NCI-H1930 (cell line): ENCODE measurements at places on chromosomes 3 and 15.

- no peak for DNase-seq
These were observed 61.2 kb upstream of the DNAJC19 start for GRCh38 chr3:181050738-181051137.

- no peak for DNase-seq
These were observed 148.8 kb downstream of the SCAPER start for GRCh38 chr15:76756381-76756780.

DNA sequence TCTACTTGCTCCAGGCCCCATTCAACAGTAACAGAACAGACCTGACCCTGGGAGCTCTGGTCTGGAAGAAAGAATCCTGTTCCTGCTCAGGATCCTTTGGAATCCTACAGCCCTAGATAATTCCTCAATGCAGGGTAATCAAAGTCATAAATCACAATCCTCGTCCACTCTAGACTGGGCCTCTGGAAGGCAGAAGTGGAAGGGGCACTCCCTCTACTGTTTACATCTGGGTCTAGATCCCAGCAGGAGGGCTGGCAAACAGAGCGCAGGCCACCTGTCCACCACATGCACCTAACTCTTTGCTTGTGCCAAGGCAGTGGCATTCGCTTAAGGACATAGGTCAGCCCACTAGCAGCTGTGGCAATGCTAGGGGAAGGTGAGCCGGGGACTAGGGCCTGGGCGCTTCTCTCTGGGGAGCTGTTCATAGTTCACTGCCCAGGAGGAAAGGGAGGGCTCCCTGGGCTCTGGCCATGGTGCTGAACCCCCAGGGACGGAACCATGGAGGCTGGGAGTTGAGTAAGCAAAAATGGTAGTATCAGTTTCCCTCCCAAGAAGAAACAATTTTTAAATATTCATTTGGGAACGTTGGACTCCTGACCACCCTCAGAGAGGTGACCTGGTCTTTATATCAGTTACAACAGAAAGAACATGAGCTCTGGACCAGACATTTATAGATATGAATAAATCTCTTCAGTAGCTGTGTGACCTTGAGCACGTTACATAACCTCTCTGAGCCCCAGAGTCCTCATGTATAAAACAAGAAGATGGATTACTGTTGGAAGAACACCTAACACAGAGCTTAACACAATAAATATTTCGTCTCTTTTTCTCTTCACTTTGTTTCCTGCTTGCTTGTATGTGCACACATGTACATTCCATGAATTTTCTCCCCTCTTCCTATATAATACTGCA, 90.2 kb downstream of the NTRK3 start:
- DNase-seq, result no peak

- no peak for DNase-seq
These were observed 11.9 kb downstream of the DZIP1L start for GRCh38 chr3:138103466-138103865.

- DNase-seq, result no peak
These were observed 65.7 kb downstream of the SLC12A8 start for GRCh38 chr3:125146626-125147490.

- DNase-seq, result no peak
These were observed 485.2 kb upstream of the PROK2 start for GRCh38 chr3:72270072-72270681.

DNA sequence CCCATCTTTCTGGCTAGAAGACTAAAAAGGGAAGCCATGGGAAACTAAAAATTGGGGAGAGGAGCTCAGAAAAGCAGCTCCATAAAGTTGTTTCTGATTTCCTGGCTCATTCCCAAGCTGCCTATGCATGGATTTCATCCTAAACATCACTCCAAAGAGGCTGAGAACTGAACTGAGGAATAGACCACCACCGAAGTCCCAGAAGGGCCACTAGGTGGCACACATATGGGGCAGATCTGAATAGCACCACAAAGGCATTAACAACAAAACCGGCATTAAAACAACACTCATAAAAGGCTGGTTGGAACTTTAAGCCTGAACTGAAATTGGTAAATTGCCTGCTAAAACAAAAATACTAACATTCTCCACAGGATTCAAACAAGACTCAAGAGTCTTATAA, 106.3 kb downstream of the PLD1 start:
- no peak for DNase-seq

DNA sequence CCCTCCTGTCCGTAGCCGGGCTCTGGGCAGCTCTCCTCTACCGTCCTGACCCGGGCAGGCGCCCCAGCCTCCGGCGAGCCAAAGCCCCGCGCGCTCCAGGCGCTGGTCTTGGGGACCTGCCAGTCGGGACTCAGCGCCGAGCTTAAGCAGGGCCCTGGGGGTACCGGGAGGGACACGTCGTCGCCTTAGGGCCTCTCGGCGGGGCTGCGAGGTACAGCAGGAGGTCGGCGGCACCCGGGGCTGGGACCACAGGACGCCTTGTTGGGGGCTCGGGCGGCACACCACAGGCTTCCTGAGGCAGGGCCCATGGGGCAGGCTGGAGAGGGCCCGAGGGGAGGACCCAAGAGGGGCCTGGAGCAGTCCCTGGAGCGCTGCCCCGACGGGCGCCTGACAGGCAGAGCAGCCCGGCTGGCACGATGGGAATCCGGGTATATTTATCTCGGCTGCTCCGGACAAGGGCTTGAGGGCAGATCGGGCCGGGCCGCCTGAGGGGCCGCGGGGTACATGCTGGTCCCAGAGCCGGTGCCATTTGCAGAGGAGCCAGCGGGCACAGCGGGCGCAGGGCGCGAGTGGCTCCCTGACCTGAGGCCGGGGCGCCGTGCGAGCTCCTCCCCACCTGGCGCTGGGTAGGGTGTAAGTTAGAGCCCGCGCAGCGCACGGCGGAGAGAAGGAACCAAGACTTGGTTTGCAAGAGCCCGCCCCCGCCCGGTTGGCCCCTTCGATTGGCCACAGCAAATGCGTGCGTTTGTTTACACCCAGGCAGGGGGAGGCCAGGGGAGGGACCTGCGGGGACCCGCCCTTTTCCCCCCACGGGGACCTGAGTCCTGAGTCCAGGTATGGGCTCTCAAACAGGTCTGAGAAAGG, 574 bp downstream of the SLC38A3 start:
- DNase-seq, result no peak

DNA sequence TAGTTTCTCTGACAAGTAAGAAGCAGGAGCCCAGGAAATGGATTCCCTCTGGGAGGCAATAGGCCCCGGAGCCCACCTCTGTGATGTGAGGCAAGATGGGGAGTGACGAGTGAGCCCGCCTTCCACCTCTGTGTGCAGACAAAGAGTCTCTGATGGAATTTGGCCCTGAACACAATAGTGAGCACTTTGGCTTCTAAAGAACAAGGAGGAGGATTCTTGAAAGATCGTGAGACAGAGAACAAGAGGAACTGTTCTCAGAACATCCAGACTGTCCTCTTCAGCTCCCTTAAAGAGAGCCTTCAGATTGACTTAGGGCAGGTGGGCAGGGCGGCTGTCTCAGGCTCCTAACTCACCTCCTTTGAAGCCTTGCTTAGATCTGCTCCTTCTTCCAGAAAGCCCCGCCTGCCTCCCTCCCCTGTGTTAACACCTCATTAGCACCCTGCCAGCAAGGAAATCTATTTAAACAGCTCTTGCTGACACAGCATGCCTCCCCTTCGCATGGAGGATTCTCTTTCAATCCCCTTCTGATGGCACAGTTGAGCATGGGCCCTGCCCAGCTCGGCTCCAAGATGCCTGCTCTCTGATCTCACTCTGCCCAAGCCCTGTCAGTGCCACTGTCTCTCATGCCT, 430.3 kb downstream of the NTRK3 start:
- no peak for DNase-seq

GRCh38 chr3:121096953-121097352, 188.9 kb downstream of the STXBP5L start:
- no peak for DNase-seq

DNA sequence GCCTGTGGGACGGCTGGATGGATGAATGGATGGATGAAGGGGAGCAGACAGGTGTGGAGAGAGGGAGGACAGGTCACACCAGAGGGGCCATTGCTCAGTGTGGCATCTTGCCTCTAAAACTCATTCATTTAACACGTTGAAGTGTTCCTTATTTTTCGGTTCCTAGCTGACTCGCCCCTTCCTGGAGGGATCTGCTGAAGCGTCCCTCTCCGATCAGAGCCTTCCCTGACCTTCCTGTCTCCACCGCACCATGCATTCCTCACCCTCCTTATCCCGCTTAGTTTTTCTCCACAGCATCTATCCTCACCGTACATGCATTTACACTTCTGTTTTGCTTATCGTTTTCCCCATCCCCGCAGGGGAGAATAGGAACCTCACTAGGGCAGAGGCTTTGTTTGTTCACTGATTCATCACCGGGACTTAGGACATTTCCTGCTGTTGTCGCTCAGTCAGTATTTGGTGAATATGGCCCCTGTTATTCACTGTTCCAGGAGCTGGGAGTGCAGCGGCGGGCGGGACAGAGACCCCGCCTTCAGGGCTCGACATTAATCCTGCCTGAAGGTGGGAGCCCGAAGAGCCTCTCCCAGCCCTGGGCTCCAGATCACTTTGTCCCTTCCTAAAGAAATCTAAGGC, 32.0 kb downstream of the FOXL2 start:
- no peak for DNase-seq

DNA sequence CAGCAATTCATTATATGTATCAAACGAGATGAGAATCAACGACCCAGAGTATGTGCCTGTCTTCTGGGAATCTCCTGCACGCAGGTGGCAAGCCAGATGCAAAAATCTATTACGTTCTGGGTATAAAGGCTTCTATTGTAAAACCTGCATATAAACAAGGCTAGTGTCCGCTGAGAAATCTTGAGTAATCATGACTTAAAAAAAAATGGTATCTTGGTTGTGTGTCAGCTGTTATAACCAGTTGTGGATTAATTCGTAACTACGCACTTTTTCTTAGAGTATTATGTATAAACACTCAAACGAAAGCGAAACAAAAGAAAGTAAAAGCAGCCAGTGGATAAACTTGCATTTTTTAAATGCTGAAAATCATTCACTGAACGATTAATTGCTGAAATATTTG, 509.1 kb downstream of the RSL24D1 start:
- no peak for DNase-seq

GRCh38 chr15:26020871-26021270, 157.7 kb upstream of the ATP10A start:
- no peak for DNase-seq

DNA sequence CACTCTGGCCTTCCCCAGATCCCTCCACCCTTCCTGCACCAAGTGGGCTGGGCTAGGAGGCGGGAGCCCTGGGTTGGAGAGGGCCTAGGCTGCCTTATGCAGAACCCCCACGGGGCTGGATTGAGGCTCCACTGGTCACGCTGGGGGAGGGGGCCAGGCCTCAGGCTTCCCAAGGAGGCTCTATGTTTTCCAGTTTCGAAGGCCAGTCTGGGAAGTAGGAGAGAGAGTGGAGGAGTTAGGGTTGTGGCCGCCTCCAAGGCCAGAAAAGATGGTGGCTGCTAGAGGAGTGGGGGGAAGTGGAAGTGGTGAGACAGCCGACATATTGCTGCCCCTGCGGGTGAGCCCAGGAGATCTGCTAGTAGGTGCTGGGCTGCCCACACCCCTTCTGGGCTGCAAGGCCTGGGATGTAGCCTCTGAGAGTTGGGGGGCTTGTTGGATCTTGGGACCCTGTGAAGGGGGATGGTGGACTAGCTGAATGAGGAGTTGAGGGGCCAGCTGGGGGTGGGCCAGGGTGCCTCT, 1.2 kb downstream of the GNAI2 start:
- no peak for DNase-seq

DNA sequence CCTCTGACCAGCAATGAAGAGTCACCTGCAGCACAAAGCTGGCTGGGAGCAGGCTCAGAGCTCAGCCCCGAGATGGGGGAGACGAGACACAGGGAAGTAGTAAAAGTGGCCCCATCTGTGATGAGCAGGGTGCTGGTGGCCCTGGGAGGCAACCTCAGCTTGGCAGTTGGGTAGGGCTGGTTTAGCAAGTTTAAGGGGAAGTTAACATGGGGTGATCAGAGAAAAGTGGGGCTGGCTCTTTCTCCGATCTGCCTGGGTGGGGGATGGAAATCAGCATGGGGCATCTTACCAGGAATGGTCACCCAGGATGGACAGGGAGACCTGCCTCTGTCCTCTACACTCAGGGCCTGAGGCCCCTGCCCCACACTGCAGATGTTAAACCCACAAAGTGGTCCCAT, 29.9 kb upstream of the SFMBT1 start:
- no peak for DNase-seq

- no peak for DNase-seq
These were observed 19.6 kb downstream of the EIF1B start for GRCh38 chr3:40329071-40329470.

DNA sequence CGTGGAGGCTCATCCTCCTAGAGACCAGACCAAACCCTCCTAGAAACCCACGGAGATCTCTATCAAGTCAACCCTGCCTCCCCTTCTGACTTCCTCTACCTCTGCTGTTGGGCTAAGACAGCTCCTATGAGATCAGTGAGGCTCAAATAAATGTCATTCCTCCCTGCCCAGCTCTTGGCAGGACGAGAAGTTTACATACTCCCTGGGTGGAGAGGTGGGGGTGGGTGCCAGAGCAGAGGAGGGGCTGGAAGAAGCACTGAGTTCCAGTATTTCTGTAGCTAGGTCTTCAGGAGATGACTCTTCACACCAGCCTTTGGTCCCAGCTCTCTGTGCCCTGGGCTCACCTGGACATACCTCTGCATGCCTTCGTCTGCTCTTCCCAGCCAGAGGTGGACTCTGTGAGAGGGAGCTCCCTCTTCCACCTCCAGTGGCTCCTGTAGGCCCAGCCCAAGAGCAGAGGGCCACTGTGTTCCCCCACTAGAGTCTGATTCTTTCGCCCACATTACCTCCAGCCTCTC, 42.4 kb upstream of the TLE3 start:
- DNase-seq, result no peak

DNA sequence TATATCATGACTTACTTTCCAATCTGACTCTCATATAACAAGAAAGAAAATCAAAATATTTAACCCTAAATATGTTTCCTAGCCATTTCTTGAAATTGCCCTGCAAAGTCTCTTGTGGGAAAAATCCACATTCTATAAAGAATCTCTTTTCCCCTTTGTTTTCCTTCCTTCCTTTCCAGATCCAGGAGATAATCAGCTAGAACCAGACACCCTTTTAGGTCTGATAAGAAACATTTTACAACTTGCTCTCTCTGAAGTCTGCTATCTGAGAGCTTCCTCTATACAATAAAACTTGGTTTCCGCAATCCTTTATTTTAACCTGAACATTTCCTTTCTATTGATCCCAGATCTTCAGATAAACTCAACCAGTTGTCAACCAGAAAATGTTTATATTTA, 100.5 kb upstream of the RNU6-1 start:
- DNase-seq, result no peak

- DNase-seq, result no peak
These were observed 132.3 kb downstream of the KCNAB1 start for GRCh38 chr3:156252656-156253055.

- no peak for DNase-seq
These were observed 1074.8 kb upstream of the ALCAM start for GRCh38 chr3:104291878-104292277.

DNA sequence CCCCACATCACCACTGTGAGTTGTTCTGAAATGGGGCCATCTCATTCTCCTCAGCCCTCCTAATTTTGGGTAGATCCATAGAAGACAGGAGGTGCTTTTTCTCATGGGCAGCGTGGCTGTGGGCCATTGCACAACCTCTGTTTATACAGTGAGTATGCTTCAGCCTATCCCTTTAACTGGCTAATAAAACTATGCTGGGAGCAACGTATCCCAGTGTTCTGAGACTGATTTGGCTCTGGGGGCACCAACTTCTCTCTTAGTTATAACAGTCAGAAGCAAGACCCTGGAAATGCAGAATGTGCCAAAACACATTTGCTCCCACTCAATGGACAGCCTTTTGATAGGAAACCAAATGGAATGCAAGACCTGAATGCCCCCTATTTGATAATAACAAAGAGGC, 97.1 kb upstream of the ICE2 start:
- DNase-seq, result no peak
